Putamen (tissue), 1 donor: ENCODE measurements at places on chromosomes 2 and 18.

DNA sequence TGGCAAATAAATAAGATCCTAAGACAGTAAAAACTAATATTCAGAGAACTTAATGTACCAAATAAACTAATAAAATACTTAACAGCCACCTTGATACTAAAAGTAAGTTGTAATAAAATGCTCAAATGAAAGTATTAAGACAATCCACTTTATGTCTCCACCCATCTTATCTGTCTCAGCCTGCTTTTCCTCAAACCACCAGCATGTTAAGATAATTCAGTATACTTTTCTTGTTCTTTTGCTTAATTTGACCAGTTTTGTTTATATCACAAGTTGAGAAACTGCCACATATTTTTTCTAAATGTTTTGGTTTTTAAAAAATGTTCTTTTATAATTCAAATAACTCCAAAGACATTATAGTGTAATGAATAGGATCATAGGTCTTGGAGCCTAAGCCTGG lies 142.0 kb downstream of the MBD5 start:
- no peak for DNase-seq

DNA sequence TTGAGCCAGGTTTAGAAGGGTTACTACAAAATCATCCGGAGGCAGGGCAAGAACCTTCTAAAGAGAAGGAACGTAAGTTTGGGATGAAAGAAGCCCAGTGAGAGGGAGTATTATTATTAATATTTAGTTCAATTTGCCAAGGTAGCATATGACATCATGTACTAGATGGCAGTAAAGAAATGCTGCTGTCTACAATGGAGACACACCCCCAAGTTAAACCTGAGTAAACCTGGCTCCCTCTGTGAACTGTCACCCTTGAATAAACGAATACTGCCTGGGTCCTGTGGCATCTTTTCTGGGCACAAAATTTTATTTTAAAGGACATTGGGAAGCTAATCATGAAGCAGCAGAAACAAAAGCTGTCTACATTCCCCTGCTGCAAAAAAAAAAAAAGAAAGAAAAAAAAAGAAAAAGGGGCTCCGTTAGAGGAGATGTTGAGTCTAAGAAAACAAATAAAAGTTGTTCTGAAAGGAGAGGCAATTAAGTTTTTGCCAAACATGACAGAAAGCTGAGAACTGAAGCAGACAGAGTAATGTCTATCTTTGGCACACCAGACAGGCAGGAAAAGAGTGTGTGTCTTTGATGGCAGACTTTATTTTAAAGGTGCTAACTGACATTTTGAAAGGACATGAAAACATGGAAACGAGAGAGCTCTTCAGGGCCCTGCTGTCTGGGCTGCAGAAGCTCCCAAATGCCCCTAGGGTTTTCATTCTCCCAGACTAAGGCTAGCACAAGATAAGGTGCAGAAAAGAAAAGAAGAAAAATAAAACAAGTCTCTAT lies 557.7 kb upstream of the CHAC2 start:
- DNase-seq, result no peak

DNA sequence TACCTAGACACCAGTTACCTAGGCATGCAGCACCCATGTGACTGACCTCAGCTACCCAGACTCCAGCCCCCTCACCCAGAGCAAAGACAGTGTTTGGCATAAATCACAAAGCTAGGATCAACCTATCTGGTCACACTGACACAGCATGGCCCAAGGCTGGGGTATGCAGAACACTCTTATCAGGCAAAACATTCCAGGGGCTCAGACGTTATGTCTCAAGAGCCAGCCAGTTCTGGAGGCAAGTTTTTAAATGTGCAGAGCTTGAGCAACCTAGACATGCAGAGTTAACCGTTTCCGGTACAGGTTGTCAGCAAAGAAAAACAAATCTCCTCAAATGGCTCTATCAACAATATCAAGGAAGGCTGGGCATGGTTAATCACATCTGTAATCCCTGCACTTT lies 92.8 kb downstream of the AP1S3 start:
- DNase-seq, result no peak

DNA sequence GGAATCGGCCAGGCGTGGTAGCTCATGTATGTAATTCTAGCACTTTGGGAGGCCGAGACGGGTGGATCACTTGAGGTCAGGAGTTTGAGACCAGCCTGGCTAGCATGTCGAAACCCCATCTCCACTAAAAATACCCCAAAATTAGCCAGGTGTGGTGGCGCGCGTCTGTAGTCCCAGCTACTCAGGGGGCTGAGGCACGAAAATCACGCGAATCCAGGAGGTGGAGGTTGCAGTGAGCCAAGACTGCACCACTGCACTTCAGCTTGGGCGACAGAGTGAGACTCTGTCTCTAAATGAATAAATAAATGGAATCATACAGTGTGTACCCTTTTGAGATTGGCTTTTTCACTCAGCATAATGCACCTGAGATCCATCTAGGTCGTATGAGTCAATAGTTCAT lies 19.4 kb upstream of the TTC39C start:
- DNase-seq, result no peak

GRCh38 chr2:38037757-38038621 lies 38.0 kb downstream of the CYP1B1 start:
- peak; percentile 10 for DNase-seq

- DNase-seq, result no peak
Observed at GRCh38 chr2:113234721-113235346, 43.9 kb downstream of the PAX8 start.

DNA sequence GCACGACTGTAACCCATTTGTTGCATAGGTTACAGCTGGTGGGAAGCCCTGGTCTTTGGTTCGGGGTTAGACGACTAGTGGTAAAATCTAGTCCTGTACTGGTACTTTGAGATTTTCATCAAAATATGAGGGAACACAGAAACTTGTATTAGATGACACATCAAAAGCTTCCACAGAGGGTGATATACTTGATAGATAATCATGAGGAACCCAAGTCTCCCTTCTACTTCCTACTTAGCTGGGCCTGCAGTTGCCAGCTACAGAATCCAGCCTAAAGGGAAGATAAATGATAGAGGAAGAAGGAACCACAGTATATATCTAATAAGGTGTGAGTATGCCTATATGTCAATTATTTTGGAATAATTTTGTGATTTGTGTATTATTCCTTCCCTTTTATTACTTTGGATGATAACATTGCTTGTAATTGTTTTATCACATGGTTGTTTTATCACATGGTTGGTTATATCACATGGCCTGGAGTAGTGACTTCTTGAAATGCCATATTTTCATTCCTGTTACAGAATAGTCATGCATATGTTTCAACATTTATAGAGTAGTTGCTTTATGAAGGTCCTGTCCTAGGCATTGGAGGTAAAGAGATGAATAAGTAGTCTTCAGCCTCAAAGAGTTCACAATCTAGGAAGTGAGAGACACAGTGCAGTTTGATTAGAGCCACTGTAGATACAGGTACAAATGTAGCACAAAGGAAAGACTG lies 2.9 kb downstream of the AGPS start:
- no peak for DNase-seq

DNA sequence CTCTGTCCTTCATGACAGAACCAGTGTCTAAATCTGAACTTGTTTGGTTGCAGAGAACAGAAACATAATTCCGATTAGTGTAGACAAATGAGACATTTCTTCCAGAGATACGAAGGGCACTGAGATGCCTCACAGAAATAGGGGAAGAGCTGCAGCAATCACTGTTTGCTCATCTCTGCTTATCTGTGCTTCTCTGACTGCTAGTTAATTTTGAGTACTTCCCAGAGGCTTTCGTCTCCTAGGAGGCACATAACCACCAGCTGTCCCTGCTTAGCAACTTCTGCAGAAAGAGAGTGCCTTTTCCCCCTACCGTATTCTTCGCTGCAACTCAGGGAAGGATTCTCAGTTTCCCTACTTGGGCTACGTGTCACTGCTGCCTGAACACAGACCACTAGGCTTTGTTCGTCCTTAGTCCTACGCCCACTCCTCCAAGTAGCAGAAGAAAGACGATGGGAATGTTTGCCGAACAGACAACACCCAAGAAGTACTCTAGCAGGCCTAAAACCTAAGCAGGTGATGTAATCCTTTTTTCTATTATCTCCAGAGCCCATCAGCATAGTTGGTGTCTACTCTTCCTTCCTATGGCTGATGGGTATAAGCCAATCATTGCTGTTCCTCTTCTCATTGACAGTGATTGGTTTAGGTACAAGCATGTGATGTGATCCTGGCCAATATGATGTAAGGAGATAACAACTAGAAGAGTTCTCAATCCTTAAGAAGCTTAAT lies 63.6 kb downstream of the TNP1 start:
- DNase-seq, result no peak

DNA sequence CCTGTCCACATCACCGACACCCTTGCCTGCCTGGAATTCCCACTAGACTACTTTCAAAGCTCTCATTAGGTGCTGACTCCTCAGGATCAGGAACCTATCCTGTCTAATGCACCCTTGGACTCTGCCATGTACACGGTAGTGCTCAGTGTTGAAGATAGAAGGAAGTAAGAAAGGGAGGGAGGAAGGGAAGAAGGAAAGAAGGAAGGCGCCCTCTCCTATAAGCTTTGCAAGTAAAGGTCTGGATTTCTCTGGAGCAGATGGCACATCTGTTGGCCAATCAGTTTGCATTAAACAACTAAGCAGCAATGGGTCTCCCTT lies 45.3 kb downstream of the SCTR start:
- DNase-seq, result no peak

DNA sequence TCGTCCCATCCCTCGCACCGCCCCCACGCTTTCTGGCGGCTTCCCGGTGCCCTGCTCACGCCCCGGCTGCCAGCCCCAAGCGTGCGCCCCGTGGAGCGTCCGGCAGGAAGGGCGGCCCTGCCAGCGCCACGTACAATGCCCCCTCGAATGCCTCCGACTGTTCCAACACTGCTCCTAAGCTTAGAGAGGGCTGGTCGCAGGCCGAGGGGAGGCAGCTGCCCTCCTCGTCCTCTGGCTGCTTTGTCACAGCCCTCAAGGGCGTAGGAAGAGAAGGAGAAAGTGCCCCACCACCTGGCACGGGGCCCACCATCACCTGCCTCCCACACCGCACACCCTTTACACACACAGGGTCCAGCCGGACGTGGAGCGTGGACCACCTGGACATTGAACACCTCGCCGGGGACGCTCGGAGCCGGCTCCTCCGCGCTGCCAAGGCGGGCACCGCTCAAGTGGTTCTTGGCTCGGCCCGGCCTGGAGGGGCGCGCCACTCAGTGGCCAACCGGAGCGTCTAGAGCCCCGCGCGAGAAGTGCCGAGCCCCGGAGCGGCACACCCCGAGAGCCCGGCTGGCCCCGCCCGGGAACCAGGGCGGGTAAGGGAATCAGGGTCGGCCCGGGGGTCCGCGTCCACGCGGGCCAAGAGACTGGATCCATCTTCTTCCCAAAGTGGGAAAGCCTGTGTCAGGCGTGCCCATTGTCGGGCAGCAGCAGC lies 830 bp downstream of the DNER start:
- DNase-seq, result peak; percentile 75

- peak; percentile 81 for DNase-seq
Observed at GRCh38 chr2:100610381-100610831, 47.6 kb downstream of the PDCL3 start.

DNA sequence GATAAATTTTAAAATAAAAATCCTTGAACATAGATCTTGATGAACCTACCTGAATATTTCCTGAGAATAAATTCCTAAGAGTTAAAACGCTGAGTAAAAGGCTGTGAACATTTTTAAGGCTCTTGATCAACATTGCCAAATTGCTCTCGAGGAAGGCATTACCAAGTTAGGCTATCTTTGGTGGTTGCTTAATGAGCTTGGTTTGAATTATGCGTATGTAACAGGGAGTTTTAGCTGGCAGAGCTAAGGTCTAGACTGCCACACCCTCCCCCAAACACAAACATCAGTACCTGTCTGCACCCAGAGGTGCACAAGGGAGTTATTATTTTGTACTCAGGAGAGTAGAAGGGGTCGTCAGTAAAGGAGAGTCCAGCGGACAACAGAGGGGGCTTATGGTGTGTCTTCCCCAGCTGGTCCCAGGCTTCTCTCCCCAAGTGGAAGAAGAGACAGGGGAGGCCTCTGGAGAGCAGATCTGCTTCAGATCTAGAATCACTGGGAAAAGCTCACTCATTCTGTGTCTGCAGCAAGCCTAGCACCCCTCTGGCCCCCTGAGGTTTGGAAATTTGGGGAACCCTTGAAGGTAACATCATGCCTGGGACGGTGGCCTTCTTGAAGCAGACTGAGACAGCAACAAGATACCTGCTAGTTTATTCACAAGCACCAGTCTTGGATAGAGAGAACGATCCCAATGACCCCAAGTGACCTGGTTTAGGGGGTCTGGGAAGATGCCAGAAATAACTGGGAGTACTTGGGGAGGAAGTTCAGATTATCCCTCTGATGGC lies 197.2 kb upstream of the ID2 start:
- DNase-seq, result no peak

DNA sequence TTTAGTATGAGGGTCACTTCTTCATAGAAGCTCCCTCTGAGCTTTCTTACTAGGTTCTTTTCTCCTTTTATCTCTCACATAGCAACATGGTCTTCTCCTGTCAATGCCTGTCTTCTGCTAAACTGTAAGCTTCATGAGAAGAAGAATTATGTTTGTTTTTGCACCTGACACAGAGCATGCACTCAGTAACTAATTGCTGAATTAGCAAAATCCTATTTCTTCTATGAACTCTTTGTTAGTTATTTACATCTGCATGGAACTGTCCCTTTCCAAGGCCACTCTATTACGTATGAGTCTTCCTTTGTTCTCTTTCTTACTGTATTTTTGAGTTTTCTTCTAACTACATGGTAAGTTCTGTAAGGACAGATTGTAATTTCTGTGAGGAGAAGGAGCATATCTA lies 63.4 kb downstream of the THSD7B start:
- no peak for DNase-seq

GRCh38 chr18:59631583-59632181 lies 65.5 kb downstream of the CCBE1 start:
- DNase-seq, result no peak

GRCh38 chr18:56386856-56387255 lies 251.5 kb downstream of the TXNL1 start:
- DNase-seq, result no peak

DNA sequence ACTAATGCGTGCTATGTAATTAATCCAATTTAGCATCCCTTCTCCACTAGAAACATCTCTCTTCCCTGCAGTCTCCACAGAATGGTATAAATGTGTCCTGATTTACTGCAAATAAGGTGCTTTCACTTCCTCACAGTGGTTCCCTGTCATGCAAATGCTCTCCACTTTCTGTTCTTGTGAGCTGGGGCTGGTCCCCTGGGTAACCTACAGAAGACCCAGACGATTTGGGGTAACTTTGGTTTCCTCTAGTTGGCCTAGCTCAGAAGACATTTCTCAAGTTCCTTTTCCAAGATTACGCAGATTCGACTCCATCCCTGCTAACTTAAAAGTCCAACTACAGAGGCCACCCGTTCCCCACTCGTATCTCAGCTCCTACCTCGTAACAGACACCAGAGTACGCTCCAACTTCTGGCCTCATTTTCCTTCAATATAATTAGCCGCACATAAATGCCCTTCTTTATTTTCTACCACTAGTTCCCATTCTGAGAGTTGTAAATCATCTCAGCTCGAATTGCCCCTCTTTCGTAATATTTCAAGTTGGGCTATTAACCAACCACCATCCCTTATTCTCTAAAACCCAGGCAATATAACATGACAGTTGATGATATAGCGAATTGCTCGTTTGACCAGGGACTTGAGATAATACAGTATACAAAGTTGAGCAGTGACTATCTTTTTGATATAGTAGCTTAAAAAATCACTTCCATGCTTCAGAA lies 28.8 kb upstream of the NEDD4L start:
- DNase-seq, result peak; percentile 33
